ENCODE measurements at places on chromosomes 4 and X.

DNA sequence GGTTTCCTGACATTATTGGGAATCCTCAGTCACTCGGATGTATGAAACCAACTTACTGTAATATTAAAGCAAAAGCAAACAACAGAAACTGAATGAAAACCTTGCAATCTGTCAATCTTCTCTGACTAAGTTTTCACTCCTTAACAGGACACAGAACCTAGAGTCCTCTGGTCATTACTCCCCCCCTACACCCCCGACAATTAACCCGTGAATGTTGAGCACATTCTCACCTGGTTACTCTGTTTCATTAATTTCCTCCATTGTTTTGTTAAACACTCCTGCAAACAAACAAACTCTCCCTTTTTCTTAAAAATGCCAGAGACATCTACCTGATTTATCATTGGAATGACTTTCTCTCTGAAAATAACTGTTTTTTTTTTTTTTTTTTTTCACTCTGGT is 469.0 kb upstream of the PRKX start:
- DNase-seq: no peak

GRCh38 chr4:21167711-21168110 is 467.5 kb downstream of the PACRGL start:
- no peak for DNase-seq

DNA sequence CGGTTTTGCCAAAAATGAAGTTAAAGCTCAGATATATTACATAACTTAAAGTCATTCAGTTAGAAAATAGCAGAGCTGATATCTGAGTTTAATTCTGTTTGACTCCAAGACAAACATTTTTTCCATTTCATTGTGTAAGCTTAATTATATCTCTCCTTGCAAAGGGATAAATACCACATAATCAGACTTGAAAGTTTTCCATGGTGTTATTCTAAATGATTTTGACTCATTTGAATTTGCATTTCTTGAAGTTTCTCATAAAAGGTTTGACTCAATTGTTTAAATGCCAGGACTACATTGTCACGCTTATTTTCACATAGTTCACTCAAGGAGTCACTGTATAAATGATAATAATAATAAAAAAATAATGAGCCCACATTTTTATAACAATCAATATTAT is 39.4 kb upstream of the DDX60 start:
- no peak for DNase-seq

DNA sequence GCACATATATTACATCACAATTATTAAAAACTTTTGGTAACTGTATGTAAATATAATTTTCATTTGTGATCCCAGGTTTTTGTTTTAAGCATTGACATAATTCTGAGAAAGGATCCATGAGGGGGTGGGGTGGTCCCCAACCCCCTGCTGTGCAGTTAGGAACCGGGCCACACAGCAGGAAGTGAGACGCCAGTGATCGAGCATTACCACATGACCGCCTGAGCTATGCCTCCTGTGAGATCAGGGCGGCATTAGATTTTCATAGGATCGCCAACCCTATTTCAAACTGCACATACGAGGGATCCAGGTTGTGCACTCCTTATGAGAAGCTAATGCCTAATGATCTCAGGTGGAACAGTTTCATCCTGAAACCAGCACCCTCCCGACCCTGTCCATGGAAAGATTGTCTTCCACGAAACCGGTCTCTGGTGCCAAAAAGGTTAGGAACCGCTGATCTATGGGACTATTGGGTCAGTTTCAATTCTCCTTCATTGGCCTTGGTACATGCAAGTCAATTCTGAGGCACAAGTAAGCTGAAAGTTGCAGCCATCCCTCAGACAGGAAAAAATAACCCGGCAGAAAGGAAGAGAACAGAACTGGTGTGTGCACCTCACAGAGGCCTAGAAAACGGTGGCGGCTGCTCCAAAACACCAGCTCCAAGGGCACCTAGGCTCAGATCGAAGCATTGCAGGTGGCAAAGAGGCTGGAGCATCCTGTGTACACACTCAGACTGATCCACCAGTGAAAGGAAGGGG is 7.0 kb upstream of the TMSB4X start:
- DNase-seq: no peak

DNA sequence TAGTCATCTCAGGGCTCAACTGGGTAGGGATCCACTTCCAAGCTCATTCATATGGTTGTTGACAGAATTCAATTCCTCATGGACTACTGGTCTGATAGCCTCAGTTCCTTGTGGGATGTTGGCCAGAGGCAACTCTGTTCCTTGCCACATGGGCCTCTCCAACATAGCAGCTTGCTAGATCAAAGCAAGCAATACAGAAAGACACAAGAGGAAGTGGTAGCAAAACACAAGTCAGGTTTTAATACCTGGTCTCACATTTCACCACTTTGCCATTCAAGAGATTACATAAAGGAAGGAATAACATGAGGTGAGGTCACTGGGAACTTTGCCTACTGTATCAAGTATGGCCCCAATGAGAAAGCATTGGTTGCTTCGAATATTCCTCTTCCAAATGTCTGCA is 79.2 kb downstream of the PRSS12 start:
- no peak for DNase-seq

- DNase-seq: no peak
Observed at GRCh38 chr4:58188316-58188715, 1078.1 kb upstream of the IGFBP7 start.

DNA sequence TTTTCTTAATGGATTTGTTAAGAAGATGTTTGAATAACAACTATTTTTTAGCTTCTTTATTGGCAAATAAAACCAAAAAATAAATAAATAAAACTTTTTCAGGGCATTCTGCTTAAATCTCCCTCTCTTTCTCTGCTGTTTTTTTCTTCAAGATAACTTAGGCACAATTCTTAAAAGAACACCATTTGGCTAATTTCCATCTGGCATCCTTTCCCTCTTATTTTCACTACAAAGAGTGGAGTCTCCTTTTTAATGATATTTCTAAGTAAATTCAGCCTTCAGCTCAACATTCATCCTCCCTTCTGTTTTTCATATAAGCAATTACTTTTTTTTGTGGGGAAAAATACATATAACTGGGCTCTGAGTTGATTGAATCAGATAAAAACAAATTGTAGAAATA is 88.1 kb downstream of the PCDH7 start:
- no peak for DNase-seq

GRCh38 chrX:2707334-2707760 is 16.3 kb downstream of the CD99 start:
- peak; percentile 28 for DNase-seq

GRCh38 chrX:107484002-107484726 is 34.7 kb downstream of the FRMPD3 start:
- DNase-seq: no peak

- no peak for DNase-seq
Observed at GRCh38 chr4:22502895-22503814, 12.7 kb downstream of the ADGRA3 start.

DNA sequence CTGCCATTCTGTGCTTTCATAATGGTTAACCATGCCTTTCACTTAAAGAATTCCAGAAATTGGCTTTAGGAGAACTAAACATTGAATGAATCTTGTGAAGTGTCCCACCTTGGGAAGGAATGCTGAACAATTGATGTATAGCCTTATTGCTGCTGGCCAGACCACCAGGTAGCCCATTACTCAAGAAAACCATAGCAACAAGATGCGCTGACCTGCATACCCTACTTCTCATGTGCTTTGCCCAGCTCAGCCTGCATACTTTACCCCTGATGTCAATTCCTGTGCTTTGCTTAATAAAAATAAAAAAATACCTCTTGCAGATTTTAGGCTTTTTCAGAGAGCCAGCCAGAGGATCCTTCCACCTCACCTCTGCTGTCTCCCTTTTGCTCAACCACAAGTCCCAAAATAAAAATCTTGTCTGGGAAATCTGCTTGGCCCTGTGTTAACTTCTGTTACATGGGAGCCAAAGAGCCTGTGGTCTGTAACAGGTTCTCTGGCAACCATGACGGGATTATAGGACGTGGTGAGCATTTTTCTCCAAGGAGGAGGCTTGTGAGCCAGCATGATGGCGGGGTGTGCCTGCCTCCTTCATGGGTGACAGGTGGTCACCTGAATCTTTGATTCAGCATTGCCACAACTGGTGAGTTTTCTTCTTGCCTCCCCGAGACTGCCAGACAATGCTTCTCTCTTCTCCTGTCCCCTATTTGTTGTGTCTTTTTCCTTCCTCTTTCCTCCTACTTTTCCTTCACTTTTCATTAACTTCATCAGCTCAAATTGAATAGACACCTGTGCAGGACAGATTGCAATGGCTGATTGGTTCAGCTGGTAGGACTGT is 106.8 kb downstream of the ARSJ start:
- DNase-seq: no peak

DNA sequence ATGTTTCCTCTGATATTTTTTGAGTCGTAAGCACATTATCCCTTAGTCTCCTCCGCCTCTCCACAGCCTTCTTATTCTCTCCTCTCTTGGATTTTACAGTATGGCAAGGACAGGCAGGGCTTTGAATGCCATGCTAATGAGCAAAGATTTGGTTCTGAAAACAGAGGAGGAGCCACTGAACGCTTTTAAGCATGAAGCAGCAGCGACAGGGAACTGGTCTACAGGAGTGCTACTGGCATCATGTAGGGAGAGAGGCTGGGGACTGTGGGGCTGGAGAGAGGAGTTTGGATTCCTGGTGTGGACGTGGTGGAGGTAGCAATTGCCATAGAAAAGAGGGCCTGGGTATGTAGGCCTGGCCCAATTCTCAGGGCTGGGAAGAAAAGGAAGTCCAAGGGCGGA is 4.6 kb upstream of the CD99L2 start:
- DNase-seq: no peak

DNA sequence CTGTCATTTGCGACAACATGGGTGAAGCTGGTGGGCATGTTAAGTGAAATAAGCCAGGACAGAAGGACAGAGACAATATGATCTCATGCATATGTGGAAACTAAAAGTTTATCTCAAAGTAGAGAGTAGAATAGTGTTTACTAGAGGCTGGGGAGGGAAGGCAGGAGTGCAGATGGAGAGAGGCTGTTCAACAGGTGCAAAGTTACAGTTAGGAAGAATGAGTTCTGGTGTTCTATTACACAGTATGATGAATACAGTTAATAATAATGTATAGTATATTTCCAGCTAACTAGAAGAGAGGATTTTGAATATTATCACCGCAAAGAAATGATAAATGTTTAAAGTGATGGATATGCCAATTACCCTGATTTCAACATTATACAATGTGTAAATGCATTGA is 69.8 kb downstream of the FBXL5 start:
- no peak for DNase-seq

DNA sequence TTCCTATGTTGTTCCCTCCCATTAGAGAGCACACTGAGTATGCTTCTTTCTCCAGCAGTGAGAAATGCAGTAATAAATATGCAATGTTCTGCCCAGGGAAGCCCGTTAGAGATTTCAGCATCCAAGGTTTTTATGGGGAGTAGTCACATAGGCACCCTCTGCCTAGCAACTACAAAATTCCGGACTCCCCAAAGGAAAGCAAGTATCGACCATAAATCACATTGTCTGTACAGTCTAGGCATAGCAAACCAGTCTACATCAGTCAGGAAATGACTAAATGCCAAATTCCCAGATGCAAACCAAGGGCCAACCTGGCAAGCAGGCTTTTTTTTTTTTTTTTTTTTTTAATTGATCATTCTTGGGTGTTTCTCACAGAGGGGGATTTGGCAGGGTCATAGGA is 34.8 kb downstream of the GPR101 start:
- no peak for DNase-seq

DNA sequence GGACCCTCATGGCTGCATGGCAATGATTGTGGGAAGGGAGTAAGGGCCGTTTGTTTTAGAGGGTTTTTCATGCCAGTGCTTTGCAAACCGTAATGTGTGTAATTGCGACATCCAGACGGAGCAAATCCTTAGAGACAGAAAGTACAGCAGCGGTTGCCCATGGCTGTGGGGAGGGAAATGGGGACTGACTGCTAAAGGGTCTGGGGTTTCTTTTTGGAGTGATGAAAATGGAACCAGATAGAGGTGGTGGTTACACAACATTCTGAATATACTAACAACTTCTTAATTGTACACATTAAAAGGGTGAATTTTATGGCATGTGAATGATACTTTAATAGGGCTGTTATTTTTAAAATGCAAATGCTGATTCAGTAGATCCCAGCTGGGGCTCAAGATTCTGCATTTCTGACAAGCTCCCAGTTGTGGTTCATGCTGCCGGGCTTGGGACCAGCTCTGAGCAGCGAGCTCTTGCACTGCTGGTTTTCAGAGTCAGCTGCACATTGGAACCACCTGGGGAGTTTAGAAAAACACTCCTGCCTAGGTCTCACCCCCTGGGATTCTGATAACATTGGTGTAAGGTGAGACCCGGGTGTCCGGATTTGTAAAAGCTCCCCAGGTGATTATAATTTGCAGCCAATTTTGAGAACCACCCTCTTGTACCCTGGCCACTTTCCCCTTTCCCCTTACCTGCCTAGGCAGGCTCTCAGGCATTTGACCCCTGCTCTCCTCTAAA is 47.7 kb downstream of the PRPS1 start:
- peak; percentile 51 for DNase-seq
